Esophagus mucosa (tissue), 1 donor: ENCODE measurements at places on chromosomes 7 and 10. TPM values are rescaled to one million over a fixed set of nuclear protein-coding genes. Genes with fewer than 3 reads are reported as not detected.

DNA sequence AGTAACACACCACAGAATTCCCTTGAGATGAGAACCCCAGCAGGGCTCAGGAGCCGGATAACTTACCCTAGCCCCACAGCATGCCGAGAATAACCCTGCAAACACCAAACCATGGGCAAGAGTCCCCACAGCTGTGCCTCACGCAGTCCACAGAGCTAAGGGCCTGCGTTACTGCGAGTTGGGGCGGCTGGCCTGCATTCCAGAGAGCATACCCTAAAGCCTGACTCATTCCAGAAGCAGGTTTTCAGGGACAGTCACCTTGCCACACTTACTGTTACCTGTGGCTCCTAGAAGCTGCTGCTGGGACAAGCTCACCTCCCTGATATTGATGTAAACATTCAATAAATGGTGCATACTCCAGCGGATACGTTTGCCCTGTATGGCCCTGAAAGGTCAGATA, 18.6 kb downstream of the FGFR2 start:
- peak; percentile 90 for ATAC-seq

- ATAC-seq: no peak
These were observed 205.4 kb upstream of the SH2B2 start for GRCh38 chr7:102081244-102081627.

Gene UCMA
- not detected for total RNA-seq

GRCh38 chr7:100585511-100586265, at the start of gene LRCH4:
Gene LRCH4, minus strand, starts transcription at chr7:100586129. Its CDS starts 29 bp downstream, at chr7:100586100.
- ATAC-seq: peak; percentile 60

- ATAC-seq: no peak
These were observed 465.6 kb upstream of the IGFBP3 start for GRCh38 chr7:46386428-46387399.
